GM23248 (cell line): ENCODE measurements at places on chromosomes 4 and X. TPM values are rescaled to one million over a fixed set of nuclear protein-coding genes. Genes with fewer than 3 reads are reported as not detected.

DNA sequence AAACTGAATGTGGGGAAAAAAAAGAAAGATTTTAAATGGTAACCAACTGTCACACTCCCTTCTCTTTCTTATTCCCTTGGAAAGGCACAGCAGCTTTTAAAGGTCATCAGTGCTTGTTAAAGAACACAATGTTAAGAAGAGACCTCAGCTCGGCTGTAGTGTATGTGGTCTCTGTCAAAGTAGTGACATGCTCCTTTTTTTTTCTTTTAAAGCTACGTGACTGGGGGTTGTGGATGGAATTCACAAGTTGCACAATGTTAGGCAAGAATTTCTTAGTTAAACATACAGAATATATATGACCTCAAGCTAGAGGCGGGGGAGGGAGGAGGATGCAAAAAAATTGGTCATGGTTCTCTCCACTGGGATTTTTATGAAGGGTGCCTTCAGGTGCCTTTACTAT, 45.6 kb downstream of the OCRL start:
- no peak for DNase-seq

Gene GAGE2A
- not detected in 2 replicates for total RNA-seq

GRCh38 chrX:71098302-71098701, 2.7 kb downstream of the FOXO4 start:
- peak; percentile 55 for DNase-seq

Gene ASB11
- not detected in 2 replicates for total RNA-seq

DNA sequence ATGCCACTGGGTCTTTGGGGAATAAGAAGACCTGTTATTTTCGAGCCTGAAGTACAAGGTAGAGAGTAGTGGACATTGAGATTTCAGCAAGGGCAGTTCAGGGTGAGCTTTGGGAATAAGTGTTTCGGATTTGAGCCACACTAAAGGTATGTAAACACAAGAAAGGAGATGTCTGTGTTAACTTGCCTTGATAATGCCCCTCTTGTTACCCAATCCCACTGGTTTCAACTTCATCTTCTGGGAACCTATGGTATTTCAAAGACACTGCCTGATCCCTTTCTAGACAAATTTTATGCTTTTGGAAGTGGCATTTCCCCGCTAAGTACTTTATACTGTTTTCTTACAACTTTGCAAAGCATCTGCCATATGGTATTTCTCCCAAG, 79.4 kb downstream of the SLC9A6 start:
- no peak for DNase-seq

GRCh38 chrX:153665726-153666306, 7.8 kb downstream of the PNCK start:
- no peak for DNase-seq
